ENCODE measurements at places on chromosomes 12 and 14.

GRCh38 chr12:109991586-109991985, 4.6 kb downstream of the GIT2 start:
- no peak for DNase-seq

DNA sequence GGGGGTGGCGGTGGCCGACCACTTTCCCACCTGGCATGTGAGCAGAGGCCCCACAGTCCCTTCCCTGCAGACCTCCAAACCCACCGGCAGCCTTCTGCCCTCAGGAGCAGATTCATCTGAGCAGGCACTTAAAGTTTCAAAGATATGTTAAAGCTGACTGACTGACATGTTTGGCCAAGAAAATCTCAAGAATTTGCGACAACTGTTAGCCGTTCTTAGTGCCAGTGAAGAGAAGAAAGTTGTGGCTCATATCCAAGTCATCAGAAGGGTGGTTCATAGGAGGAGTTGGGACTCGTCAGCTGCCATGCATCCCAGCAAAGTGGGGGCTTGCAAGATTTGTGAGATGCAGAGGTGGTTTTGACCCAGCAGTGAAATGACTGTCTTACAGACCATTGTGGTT, 27.2 kb downstream of the ELK3 start:
- no peak for DNase-seq

DNA sequence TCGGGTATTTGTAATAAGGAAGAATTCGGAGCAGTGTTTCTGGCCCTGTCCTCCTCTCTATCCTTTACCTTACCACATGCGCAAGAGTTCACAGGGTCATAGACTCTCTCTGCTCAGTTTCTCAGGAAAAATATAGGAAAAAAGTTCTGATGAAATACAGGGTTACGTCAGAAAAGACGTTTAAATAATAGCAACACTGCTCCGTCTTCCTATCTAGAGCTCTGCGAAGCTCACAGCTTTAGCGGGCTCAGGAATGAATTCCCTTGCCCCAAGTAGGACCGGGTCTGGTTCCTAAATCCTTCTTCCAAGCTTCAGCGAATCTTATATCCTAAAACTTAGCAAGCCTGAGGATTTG, 365 bp downstream of the CCDC59 start:
- no peak for DNase-seq

DNA sequence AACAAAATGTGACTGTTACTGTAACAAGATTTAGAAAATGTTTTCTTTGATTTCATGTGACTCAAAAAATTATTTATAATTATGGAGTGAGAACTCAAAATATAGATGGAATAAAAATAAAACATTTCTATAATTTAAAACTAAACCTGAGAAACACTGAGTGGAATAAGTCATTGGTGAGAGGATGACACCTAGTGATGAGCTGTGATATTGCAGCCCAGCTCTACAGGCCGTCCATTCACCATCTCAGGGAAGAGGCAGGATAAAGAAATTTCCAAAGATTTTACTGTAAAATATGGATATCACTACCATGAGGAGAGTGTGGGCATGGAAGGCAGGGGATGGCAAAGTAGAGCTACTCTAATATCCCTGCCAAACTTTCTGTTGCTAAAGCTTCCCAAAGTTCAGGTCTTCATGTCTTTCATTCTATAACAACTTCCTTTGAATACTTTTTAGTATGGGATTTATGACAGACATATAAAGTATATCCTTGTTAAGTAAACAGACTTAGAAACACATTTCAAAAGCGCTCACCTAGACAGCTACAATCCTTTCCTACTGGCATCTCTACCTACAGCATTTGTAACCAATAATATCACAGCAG, 308.0 kb downstream of the ITPR2 start:
- no peak for DNase-seq

GRCh38 chr14:100082723-100083122, 17.5 kb downstream of the EVL start:
- DNase-seq, result no peak

DNA sequence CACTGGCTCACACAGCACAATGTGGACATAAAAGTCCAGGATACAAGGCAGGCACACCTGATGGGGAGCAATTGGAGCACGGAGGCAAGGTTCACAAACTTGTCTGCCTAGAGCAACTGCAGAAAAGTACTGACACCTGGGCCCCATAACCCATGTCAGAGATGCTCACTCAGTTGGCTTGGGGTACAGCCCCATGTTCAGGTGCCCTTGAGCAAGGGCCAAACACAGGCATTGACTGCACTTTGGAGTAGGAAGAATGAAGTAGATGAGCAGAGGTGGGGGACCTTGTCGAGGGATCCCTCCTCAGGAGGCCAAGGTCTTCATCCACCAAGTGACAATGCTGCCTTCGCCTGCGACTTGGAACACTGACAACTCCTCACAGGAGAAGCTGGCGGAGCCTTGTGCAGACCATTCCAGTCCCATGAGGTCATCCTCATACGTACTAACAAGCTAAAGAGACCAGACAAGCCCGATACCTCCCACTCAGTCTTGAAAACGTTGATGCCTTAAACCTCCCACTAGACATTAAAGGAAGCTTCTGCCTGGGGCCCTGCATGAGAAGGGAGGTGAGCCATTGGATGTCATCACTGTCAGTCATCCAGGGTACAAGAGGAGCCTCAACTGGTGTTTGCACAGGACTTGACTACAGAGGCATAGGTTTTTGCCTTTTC, 42.5 kb upstream of the C14orf180 start:
- no peak for DNase-seq

DNA sequence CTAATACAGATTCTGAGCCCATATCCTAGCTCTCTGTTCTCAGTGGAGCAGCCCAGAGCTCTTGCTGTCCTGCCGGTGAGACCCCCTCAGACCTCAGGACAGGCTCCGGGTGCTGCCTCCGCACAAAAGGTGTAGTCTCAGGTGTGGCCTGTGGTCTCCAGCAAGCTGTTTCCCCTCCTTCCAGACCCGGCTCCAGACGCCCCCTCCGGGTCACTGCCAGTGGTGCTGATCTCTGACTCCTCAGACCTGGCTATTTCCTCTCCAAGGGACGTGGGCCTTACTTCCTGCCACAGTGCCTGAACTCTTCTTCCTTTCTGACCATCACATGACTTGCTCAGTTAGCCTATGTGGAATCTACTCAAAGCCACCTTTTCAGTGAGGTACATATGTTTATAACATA, 337.5 kb downstream of the GLT1D1 start:
- DNase-seq, result no peak

Data from caudate nucleus (tissue), 63 donors.